ENCODE measurements at places on chromosomes 11 and 22. TPM values are rescaled to one million over a fixed set of nuclear protein-coding genes. Genes with fewer than 3 reads are reported as not detected.

The CALCA gene
- not detected for total RNA-seq

- no peak for ATAC-seq
Observed at GRCh38 chr11:131609337-131609736, 238.9 kb downstream of the NTM start.

DNA sequence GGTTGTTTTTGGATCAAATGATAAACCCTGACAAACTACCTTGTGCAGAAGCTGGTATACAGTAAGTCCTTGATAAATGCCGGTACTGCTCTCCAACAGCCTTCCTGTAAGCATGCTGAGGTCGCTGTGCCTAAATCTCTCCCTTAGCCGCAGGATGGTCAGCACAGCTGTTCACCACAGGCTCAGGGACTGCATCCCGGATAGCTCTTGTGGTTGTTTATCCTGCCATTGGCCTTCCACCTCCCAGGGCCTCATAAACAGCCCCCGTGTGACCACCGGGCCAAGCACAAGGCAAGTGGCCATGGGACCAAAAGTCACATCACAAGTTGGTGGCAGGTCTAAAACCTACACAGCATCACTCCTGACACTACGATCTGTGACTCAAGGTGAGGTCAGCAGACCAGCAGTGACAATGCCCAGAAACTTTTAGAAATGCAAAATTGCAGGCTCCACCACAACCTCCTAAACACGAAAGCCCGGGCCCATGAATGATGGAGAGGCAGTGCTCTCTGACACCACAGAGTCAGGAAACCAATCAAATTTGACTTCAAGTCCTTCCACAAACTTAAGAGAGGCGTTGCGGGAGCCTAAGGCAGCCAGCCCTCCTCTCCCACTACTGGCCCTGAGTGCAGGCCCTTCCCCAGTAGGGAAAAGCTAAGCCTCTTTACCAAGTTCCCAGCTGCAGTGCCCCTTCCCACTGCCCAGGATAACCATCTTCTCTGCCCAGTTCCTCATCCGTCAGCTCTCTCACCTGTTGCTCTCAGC is 3.9 kb downstream of the SPATA19 start:
- ATAC-seq, result no peak

- ATAC-seq, result no peak
Observed at GRCh38 chr11:96704847-96705246, 315.0 kb downstream of the JRKL start.

The DCHS1 gene
- 22.2 TPM for total RNA-seq

The CFAP300 gene
- total RNA-seq, result 23.3 TPM

DNA sequence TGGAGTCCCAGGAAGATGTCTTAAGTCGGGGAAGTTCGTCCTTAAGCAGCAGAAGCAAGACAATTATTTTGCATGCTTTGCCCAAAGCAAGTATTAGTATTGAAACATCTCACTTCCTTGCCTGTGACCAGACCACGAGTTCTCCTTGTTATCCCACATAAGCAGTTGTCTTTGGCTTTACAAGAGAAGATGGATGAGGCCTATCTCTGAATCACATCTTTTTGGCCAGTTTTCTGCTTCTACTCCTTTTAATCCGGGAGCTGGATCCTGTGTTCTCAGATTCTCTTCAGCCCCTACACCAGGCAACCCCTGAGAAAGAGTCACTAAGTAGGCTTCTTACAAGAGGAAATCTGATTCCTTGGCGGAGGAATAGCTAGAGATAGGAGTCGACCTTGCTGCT is 2.1 kb downstream of the SYT9 start:
- ATAC-seq, result no peak

The IL10RA gene
- 16.7 TPM for total RNA-seq

DNA sequence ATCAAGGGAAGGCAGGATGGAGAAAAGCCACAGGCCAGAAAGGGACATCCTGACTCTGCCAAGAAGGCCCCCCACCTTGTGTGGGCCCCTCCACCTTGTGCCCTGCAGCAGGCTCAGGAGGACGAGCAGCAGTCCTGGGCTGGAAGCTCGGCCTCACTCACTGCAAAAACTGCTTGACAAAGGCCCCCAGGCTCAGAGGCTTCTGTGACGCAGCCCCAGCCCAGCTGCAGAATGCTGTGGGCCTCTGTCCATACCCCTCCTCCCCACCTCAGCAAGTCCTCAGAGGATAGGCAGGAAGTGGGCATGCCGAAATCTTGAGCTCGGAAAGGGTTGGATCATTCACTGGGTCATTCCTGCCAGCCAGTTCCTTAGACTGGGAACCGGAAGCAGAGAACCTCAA is 61.9 kb downstream of the NRXN2 start:
- peak; percentile 72 for ATAC-seq

DNA sequence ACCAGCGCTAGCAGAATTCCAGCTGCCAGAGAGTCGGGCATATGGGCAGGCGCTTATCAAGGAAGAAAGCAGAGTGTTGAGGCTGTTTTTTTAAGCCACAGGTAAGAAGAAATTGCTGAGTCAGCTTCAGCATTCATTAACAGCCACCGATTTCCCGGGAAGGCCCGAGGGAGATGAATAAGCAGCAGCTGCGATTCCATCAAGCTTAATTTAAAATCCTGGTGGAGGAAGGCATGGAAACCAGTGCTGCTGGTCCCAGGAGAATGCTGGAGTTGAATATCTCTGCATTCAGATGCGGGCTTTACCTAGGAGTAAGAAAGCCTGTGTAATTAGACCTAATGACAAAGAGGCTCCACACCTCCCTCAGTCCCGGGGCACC is 168.8 kb downstream of the BRD1 start:
- no peak for ATAC-seq

Measured in gastroesophageal sphincter (tissue), 4 donors.